ENCODE measurements at places on chromosomes 13 and 19.
A peak's percentile ranks its signal among the peaks of the same experiment; 100 is the strongest.

DNA sequence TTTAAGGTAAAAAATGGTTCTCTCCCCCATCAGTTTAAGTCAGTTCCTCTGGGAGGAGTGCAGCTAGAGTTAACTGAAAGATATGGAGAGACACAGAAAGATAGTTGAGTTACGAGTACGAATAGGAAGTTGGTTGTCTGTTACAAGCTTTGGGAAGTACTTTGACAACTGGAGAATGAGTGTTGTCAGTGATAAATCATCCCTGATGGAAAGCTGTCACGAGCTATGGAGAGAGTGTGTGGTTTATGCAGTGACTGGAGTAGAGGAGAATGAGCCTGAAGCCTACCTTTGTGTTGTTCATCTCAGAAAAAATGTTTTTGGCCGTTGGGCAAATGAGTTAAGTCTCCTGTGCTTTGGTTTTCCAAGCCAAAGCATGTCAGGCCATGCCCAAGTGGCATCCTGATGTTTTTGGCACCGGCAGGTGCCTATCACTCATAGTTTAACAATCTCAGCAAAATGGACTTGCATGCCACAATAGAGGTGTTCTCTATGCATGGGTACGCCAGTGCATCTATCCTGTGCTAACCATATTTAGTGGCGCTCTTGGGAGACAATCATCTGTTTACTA lies 350.2 kb downstream of the IRS2 start:
- DNase-seq, result no peak

GRCh38 chr13:24854311-24854710 lies 90.3 kb downstream of the RNF17 start:
- no peak for DNase-seq

- no peak for DNase-seq
Observed at GRCh38 chr19:13290741-13291140, 140.5 kb downstream of the IER2 start.

DNA sequence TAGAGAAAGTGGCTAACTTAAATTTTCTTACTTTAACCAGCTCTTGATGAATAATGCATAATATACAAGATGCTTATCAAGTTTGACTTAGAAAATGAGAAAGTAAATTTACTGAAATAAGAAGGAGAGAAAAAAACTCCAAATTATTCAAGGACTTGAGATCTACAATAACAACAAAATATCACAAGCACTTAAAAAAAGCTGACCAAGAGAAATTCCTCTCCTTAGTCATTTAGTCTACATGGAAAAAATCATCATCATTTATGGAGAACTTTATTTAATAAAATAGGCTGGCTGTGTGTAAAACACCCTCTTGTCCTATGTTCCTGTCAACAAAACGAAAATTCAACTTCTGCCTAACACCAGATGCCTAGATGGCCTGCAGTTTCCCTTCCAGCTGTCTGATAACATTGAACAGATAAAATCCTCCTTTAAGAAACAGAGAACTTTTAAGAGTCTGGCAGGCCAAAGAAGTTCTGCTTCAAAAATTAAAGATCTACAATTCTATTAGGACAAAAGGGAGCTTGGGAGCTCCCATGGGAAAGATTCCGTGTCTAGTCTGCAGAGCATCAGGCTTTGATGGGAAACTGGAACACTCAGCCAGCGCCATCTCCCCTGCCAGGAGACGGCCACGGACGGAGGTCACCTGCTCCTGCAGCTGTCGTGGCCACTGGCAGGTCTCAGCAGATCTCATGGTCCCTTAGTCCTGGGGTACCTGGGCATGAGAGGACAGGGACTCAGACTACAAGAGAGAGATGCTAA lies 37.9 kb upstream of the ATP11A start:
- DNase-seq, result no peak

DNA sequence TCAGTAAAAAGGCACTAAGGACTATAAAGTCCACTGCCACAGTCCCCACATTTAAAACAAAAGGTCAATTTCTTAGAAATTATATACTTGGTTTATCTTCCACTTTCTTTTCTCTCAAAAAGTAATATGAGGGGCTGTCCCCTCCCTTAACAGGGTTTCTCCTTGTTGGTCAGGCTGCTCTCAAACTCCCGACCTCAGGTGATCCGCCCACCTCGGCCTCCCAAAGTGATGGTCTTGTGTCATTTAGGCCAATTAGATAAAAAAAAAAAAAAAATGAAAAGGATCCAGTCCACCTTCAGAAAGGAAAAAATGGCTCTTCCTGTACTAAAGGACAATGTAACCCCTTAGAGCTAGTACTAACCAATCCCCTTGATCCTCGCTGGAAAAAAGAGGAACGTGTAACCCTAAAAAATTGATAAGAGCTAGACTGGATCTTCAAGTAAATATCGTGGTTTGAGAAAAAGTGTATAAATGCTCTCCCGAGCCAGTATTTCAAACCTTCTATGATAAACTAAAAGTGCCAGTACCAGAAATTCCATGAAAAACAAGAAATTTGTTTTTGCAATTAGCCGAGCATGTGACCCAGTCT lies 9.0 kb upstream of the CD70 start:
- DNase-seq, result no peak

GRCh38 chr13:73738626-73739025 lies 395.6 kb downstream of the KLF12 start:
- DNase-seq, result no peak

GRCh38 chr13:75415694-75416093 lies 66.3 kb downstream of the TBC1D4 start:
- no peak for DNase-seq

- DNase-seq, result no peak
Observed at GRCh38 chr19:51948975-51949374, 21.7 kb downstream of the ZNF613 start.

GRCh38 chr13:29844441-29844840 lies 6.0 kb downstream of the UBL3 start:
- no peak for DNase-seq

DNA sequence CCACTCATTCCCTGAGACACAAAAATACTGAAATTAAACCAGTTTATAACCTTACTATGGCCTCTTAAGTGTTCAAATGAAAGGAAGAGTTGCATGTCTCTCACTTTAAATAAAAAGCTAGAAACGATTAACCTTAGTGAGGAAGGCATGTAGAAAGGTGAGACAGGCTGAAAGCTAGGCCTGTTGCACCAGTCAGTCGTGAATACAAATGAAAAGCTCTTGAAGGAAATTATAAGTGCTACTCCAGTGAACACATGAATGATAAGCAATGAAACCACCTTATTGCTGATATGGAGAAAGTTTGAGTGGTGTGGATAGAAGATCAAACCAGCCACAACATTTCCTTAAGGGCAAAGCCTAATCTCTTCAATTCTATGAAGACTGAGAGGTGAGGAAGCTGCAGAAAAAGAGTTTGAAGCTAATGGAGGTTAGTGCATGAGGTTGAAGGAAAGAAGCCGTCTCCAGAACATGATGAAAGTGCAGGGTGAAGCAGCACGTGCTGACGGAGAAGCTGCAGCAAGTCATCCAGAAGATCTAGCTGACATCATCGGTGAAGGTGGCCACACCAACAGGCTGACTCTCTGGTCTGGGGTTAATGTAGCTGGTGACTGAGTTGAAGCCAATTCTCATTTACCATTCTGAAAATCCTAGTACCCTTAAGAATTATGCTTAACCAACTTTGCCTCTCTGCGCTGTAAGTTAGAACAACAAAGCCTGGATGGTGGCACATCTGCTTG lies 94.5 kb upstream of the TEX29 start:
- DNase-seq, result no peak

DNA sequence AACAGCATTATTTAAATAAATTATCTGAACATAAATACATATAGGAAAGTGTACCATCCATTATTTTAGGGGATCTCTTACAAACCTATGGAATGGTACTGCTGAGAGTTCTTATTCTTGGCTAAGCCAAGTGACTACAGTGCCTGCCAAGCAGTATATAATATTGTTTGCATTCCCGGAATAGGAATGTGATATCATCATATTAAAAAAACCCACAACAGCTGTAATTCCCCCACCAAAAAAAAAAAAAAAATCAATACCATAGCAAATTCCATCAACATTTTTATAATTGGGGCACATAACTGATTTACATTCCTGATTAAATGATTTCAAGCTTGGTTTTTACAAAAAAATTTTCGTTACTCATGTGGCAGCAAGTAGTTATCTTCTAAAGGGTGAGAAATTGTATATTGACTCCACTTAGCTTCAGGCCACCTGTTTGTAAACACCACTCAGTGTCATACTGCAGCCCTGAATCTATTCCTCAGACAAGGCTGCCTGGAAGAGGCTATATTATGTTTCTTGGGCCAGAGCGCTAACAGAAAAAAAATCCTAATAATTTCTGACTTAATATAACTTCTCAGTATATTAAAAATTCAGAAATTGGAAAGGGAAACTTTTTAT lies 278.1 kb downstream of the DNAJC15 start:
- DNase-seq, result no peak

GRCh38 chr19:6744381-6745301 lies 5.2 kb downstream of the TRIP10 start:
- DNase-seq, result peak; percentile 79

- DNase-seq, result no peak
Observed at GRCh38 chr13:36088001-36088400, 43.2 kb downstream of the DCLK1 start.

DNA sequence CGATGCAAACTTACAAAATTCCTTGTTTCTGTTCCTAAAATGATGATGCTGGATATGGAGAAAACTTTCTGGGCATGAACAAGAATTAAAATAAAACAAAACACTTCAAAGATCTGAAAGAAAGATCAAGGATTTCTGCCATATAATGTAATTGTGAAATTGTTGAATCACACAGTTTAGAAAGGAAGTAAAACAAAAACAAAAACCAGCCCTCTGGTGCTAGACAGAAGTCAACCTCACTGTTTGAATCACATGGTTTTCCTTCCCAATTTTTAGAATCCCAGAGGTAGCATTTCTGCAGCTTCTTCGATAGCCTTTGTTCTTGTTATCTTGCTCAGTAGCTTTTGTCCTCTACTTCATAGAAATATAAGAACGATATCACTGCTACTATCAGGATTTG lies 118.2 kb upstream of the ARGLU1 start:
- DNase-seq, result no peak

DNA sequence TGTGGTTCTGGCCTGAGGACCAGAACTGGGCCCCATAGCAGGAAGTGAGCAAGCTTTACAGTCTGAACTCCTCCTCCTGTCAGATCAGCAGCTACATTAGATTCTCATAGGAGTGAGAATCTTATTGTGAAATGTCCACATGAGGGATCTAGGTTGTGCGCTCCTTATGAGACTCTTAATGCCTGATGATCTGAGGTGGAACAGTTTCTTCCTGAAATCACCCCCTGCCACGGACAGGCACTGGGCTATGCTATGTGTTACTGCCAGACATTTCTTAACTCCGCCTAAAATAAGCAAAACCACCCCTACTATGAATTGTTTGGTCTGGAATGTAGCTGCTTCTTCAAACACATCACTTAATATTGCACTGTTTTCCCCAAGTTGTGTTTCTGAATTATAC lies 4.6 kb downstream of the FBXL3 start:
- no peak for DNase-seq

DNA sequence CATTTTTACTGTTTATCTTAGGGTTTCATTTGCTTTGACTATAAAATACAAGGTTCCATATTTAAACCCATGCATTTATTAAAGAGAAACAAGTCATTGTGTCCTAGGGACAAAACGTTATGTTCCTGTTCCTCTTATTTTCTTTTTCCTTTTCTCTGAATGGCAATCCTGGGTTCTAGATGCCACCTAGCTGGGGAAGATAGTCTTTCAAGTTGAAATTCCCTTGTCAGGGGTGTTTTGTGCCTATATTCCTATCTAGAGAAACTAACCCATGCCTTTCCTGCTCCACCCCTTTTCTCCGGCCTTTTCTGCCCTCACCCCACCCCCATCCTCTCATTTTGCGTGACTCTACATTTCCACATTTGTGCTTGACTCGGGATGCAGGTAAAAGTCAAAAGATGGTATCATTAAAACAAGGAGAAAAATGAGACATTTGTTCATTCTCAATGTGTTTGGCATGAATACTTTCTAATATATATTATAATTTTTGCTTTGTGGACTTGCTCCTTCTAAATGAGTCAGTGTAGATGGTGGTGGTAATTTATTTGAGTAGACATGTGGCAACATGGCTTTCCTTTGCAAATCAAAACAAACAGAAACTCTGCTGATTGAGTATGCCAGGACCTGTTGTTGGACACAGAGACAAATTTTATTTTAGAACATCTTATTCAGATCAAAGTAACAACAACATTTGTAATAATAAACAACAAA lies 26.8 kb upstream of the STARD13 start:
- DNase-seq, result no peak

- no peak for DNase-seq
Observed at GRCh38 chr13:29065142-29065541, 245.0 kb downstream of the MTUS2 start.

DNA sequence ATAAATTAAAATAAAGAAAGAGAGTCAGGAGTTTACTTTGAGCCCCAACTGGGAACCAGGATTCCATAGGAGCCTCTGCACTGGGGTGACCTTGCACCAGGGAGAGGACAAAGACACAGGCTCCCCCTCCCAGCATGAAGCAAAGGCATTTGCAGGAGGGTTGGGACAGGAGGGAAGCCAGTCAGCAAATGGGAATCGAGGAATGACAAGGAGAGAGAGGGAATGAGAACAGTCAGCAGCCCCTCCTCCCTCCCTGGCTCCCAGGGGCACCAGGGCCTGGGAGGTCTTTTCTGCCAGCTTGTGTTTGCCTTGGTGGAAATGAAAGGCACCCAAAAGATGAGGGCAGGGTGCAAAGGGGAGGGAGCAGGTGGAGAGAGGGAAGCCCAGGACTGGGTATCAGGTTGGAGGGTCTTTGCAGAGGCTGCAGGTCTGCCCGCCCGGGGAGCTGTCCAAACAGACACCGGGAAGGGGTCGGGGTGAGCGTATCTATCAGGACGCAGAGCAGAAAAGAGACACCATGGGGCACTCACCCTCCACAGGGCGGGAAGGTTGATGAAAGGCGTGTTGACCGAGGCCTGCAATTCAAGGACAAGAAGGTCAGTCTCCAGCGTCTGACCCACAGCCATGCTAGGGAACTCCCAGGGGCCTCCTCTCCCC lies 3.8 kb downstream of the SBSN start:
- DNase-seq, result no peak

DNA sequence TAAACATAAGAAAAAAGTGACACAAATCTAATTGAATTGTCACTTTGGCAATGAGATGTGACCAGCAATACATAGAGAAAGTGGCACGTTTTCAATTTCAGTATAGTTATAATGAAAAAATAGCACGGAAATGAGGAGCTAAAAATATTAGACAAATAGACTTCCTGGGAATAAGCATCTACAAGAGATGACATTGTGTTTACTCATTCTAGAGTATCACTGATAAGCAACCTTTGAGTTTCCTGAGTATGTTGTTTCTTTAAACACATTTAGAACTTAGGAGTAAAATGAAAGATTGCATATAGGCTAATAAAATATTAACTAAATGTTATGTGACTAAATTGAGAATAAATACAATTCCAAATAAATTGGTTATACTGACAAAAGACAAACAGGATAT lies 207.1 kb upstream of the SLITRK6 start:
- peak; percentile 29 for DNase-seq

GRCh38 chr13:105663182-105663581 lies 872.3 kb downstream of the EFNB2 start:
- DNase-seq, result no peak

- DNase-seq, result no peak
Observed at GRCh38 chr19:30924670-30925069, 424.6 kb downstream of the TSHZ3 start.
